ENCODE measurements at places on chromosomes 3 and 15.

- DNase-seq: no peak
Observed at GRCh38 chr3:185421577-185422232, 58.8 kb downstream of the MAP3K13 start.

DNA sequence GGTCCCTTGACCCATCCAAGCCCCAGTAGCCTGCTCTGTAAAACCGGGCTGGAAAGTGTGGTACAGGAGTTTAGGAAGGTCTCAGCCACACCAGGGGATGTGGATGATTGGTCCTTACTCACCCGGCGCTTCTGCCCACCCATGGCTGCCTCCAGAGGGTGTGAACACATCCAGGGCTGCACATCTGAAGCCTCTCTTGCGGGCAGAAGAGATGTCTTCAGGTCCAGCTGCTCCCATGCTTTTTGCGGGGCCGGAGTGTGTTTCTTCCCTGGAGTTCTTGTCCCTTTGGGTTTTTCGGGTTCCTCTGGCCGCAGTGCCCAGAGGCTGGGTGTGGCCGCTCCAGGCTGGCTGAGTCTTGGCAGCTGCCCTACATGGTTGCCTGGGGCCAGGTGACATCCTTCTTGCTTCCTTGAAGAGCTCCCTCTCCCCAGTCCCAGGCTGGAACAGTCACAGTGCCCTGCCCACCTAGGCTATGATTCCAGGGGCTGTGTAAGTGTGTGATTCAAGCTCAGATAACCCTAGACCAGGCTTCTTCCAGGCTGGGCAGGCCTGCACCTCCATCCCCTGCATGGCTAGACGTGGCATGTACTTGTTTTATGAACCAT is 33.9 kb downstream of the HDAC11 start:
- DNase-seq: no peak

DNA sequence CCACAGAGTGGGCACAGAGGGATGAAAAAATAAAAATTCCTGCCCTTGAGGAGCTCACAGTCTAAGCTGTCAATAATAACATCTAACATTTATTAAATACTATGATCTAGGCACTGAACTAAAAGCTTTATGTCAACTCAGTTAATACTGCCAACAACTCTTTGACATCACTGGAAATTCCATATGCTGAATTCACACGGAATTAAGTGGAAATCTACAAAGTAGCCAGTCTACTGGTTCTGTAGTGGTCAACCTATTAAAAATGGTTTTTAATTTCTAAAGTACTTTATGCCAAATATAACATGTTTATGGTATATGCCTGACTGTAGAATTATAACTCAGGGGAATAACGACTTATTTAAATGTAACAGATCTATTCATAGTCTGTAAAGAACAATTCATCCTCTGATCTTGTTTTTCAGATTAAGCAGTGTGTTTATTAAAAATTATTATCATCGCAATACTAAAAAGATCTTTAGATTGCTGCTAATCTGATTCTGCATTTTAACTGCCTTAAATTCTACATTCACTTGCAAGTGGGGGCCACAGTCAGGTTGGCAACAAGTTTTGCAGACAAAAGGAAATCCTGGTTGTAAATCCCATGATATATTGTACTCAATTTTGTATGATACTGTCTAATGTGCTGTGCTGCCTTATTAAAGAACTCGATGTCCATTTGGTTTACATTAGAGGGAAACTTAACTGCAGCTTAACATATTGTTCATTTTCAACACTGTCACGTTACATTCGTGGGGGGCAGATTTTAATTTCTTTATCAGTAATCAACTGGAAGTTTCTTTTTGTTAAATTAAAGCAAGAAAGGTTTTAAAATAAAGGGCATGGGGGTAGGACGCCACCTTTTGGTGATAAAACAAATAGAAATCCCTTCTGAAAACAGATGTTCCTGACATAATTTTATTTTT is 2.6 kb upstream of the FOXP1 start:
- no peak for DNase-seq

DNA sequence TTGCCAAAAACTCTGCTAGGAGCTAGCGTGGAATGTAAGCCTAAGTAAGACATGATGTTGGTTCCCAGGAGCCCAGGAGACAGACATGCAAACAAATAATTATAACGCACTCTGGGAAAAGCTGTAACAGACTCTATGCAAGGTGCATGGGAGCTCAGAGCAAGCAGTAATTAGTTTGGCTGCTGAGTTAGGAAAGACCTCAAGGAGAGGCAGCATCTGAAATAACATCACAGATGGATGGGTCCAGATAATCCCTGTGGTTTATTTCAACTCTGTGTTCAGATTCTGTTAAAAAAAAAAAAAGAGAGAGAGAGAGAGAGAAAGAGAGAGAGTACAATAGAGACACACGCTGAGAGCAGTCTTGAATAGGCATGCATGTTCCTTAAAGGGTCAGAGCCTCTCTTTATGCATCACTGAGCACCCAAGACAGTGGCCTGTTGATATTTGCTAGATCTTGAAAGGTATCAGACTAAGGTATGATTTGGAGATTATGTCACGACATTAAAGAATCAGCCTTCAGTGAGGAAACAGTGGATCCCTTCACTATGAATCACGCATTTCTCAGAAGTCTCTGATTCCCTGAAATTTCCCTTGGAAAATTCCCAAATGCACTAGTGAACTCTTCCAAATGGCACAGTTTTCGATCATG is 124.4 kb upstream of the LIPC start:
- DNase-seq: no peak

GRCh38 chr15:77112838-77113504 is 42.1 kb upstream of the TSPAN3 start:
- DNase-seq: no peak

- DNase-seq: no peak
Observed at GRCh38 chr3:173933113-173933512, 535.6 kb downstream of the NLGN1 start.
